ENCODE measurements at places on chromosomes 16 and 17.

DNA sequence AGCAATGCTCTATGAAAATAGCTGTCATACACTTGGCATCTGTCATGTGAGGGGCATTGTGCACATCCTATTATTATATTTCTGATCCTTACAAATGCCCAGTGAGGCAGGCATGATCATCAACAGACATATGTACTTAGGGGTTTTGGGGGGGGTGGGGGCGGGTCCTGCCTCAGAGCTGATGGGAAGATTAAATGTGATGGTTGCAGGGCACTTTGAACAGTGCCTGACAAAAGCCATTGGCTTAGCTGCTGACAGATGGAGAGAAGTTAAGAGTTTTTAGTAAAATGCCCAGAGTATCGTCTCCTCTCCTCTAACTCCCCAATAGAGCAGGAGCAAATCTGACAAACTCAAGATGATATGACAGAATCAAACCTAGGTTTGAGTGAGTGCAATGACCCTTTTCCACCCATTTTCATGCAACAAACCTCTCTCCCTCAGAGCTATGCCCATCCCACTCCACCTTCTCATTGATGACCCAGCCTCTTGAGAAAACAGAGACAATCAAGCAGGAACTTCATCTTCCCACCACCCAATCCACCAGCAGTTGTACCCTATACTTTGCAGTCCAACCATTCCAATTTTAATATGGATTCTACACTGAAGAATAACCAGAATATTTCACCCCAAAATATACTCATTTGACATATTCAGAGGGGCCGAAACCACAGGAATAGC, 4.8 kb downstream of the KLHL11 start:
- no peak for DNase-seq

GRCh38 chr17:61250335-61250890, 149.2 kb upstream of the TBX2 start:
- no peak for DNase-seq

- DNase-seq = no peak
Observed at GRCh38 chr17:82691714-82692113, 6.8 kb downstream of the RAB40B start.

- no peak for DNase-seq
Observed at GRCh38 chr17:63082273-63082861, 116.3 kb downstream of the TANC2 start.

GRCh38 chr16:869823-870641, 69.5 kb upstream of the GNG13 start:
- DNase-seq = no peak
